Right lung (tissue), 10 donors: ENCODE measurements at places on chromosomes 7 and 10.

DNA sequence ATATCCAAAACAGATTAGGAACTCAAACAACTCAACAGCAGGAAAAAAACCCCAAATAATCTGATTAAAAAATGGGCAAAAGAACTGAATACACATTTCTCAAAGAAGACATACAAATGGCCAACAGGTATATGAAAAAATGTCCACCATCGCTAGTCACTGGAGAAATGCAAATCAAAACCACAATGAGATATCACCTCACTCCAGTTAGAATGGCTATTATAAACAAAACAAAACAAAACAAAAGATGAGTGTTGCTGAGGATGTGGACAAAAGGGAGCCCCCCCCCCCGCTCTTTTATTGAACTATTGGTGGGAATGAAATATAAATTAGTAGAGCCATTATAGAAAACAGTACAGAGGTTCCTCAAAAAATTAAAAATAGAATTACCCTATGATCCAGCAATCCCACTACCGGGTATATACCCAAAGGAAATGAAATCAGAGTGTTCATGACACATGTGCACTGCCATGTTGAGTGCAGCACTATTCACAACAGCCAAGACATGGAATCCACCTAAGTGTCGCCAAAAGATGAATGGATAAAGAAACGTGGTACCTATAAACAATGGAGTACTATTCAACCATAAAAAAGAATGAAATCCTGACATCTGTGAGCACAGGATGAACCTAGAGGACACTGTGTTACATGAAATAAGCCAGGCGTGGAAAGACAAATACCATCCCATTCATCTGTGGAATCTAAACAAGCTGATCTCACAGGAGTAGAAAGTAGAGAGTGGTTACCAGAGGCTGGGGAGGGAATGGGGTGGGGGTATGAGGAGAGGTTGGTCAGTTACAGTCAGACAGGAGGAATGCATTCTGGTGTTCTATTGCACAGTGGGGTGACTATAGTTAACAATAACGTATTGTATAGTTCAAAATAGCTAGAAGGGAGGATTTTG is 78.1 kb upstream of the RHEB start:
- no peak for DNase-seq

- DNase-seq = no peak
Observed at GRCh38 chr10:99880080-99880835, 97.8 kb downstream of the ABCC2 start.

DNA sequence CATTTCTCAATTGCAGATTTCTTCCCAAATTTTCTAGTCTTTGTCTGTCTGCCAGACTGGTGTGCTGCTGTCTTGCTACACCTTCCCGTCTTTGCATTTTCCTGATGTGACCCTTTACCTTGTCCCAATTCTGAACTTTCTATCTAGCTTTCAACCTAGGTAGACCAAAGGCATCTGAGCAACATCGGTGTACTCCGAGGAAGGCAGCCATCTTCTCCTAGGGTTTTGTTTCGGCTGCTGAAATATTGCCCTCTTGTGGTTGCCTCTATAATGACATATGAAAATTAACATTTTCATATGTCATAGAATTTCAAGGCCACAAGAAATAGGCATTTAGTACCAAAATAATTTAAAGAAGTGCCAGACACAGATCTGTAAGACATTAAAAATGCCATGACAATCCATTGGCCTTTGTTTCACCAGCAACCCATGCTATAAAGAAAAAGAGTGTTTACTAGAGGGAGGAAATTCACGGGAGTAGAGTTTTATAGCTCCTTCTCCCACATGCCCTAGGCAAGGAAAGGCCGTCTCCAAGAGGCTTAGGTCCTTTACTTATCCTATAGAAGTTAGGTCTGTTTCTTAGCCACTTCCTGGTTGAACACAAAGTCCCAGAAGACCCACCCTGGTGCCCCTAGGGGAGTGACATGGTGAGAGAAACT is 23.4 kb downstream of the OR9A2 start:
- DNase-seq = peak; percentile 43

- DNase-seq = no peak
Observed at GRCh38 chr7:114439581-114439980, 25.0 kb downstream of the FOXP2 start.

- DNase-seq = no peak
Observed at GRCh38 chr10:86152354-86152753, 214.2 kb downstream of the GRID1 start.

DNA sequence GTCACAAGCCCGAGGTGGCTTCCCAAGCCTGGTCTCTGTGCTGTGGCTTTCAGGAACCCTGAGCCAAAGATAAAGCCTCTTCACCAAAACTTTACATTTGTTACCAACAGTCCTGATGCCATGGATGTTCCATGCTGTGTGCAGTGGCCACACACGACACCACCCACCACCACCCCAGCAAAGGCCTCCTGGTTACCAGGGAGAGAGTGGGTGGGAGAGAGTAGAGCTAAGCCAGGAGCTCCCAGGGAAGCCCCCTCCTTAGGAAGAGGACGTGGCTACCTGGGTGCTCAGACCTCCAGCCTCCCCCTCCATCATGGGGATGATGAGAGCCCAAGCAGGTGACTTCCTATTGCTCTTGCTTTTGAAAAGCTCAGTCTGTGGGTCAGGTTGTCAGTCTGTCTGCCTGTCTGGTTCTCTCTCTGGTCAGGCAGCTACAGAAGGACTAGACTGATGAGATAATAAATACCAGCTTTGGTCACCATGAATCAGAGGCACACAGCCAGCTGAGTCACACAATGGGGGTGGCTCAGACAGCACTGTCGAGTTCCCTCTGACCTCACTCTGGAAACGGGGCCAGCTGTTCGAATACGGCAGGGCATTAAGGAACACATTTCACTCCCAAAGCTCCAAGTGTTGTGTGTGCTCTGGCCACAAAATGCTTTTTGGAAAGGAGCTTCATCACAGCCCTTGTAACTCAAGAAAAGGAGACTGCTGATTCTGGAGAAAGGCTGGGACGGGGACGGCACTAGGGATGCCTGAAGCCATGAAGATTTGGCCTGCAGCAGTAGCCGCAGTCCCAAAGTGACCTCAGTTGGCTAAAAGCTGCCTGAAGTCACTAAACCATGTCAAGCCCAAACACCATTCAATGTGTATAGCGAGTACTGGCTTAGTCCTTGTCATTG is 166.0 kb downstream of the FANK1 start:
- DNase-seq = peak; percentile 41

- DNase-seq = no peak
Observed at GRCh38 chr10:125206623-125207022, 46.3 kb upstream of the CTBP2 start.

- DNase-seq = no peak
Observed at GRCh38 chr7:137523171-137523570, 179.6 kb upstream of the PTN start.

DNA sequence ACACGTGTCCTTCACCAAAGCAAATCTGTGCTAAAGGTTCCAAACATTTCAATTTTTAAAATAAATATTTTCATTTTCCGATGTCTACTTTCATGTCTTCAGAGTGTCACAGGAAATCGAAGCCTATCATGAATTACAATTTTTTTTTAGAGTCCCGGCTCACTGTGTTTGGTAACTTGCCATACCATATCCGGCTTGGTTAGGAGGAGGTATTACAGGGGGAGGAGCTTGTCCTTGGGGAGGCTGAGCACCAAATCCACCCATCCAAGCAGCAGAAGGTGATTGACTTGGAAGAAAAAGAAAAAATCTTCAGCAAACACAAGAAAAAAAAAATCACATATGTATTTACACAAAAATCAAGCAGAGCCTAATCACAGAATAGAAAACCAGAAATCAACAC is 21.3 kb downstream of the TIAL1 start:
- DNase-seq = no peak

- DNase-seq = no peak
Observed at GRCh38 chr7:55135462-55135861, 116.6 kb downstream of the EGFR start.

GRCh38 chr7:16098058-16098457 is 323.3 kb downstream of the CRPPA start:
- DNase-seq = no peak

DNA sequence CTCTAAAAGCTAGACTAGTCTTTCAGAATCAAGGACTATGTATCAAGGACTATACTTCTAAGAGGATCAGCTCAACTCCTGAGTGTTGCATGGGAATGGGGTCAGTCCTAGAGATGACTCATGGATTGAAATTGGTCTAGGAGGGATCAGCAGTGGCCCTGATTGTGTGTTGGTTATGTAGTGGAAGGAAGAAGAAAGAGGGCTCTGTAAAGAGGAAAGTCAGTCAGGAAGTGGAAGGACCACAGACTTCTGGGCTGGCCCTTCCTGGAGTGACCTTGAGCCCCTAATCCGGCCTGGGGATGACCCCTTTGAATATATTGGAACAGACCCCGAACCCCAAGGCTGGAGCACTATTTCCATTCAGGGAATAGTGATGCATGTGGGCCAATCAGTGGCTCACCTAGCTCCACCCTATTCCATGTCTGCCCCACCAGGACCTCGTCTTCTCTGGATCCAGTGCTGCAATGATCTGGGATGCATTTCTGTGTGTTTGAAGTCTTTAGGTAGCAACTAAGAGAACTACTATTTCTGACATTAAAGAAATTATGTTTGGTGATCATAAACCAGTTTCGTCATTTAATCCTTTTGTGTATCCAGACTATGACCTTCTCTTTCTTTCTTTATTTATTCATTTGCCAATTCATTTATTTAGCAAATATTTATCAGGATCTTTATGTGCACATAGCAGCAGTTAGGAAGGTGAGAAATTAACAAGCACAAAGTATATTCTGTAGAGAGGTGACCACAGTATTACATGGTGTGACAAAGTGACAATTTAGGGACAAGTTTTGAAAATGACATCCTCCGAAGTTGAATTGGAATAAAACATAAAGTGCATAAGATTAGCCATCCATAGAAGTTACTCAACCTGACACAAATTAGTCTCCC is 48.6 kb upstream of the KIF5B start:
- no peak for DNase-seq

DNA sequence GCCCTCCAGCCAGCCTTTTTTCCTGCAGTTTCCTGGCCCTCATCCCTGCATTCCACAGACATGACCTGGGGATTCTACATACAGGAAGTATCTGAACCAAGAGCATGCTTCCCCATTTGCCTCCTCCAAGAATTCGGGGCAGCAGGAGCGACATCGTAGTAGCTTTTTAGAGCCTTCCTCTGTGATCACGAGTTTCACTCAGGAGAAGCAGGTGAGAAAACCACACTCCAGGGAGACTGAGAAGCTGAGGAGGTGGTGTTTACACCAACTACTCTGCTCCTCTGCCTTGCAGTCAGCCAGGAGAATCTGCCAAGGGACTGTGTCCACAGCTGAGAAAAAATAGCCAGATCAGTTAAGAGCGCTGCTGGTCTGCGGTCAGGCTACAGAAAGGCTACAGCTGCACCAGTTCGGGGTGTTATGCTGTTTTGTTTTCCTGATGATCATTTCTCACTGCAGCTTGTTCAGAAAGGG is 54.1 kb downstream of the HSPA12A start:
- peak; percentile 32 for DNase-seq

GRCh38 chr7:3964980-3965606 is 664.0 kb downstream of the SDK1 start:
- no peak for DNase-seq

- DNase-seq = no peak
Observed at GRCh38 chr10:33376476-33376875, 42.0 kb upstream of the NRP1 start.

- peak; percentile 36 for DNase-seq
Observed at GRCh38 chr10:103676851-103677417, 178.4 kb downstream of the SH3PXD2A start.

GRCh38 chr10:86313621-86314041 is 53.0 kb downstream of the GRID1 start:
- no peak for DNase-seq

GRCh38 chr10:35462491-35462934 is 126.2 kb downstream of the CCNY start:
- DNase-seq = no peak

DNA sequence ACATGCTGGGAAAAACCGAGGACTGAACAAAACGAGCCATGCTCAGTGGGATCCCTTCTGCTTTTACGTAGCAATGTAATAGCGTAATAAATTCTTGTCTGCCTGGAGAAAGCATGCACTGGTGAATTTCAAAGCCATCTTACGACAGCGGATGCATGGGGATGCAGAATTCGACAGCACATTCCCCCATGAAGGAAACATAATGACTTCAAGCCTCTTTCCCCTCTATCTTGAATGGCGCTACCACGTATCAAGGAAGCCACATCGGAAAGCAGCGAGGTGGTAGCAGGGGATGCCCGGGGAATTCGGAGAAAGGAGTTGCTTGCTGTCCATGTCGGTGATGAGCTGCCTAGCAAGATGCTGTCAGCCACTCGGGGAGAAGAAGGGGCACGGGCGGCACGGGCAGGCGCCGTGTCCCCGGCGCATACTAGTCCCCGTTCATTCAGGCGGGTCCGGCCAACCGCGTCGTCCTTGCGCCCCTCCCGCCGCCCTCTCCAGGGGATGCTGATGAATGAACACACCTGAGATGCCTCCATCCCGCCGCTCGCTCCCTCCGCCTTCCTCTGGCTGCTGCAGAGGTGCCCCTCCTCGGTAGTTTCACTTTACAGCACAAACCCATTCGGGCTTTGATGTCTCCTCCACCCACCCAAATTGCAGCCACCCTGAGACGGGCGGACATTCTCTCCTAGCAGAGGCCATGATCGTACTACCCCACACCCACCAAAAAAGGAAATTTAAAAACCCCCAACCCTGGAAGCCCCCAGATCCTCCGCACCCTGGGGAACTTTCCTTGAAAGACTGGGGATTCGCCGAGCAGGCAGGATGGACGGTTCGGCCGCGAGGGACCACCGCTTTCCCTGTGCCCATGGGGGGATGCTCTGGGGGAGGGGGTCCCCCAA is 644 bp downstream of the SORBS1 start:
- no peak for DNase-seq

DNA sequence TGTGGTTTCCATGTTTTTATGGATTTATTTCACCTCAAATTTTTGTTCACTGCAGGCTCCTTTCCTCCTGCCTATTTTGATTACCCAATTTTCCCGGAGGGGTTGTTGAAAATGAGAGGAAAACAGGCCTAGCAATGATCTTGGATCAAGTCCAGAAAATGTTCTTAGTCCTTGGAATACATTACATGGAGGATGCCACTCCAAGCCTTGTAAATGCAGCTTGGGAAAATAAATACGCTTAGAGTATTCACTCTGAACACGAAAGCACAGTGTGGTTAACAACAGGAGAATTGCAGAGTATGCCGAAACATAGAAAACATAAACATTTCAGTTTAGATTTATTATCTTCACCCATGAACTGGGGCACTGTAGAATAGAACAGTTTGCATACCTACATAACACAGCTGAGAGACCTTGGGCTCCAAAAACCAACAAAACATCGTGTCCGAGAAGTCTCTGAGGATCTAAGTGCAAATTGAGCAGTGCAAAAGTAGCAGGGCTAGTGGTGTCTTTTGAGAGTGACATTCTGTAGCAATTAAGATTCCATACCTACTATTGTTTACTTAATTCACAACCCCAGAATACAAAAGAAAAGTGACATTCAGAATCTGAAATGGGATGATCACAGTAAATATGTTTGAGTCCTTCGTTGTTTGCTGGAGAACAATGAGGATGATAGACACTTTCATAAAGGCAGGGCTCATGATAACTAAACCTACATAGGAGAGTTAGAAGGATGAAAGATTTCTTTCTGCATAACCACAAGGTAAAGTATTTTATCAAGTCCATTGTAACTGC is 7.6 kb upstream of the CD36 start:
- DNase-seq = no peak

- no peak for DNase-seq
Observed at GRCh38 chr10:86079088-86079487, 287.5 kb downstream of the GRID1 start.
